ENCODE measurements at places on chromosomes 16 and 17.

DNA sequence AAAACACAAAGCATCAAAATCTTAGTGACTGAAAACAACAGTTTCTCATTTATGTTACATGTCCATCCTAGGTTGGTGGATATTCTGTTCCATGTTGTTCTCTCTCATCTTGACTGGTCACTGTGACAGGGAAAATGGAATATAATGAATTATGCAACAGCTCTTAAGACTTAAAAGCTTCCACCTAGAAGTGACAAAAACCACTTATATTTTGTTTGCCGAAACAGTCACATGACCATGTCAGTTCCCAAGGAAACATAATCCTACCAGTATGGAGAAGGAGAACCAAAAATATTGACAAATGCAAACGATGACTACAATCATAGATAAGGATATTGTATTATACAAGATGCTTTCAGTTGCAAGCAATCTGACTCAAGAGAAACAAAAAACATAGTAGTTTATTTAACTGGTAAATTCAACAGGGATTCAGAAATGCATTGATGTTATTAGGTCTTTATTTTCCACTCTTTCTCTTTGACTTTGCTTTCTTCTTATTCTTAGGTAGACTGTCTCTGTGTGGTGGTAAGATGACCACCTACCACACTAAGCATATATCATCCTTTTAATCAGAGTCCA, 103.8 kb downstream of the SSH2 start:
- DNase-seq: no peak

DNA sequence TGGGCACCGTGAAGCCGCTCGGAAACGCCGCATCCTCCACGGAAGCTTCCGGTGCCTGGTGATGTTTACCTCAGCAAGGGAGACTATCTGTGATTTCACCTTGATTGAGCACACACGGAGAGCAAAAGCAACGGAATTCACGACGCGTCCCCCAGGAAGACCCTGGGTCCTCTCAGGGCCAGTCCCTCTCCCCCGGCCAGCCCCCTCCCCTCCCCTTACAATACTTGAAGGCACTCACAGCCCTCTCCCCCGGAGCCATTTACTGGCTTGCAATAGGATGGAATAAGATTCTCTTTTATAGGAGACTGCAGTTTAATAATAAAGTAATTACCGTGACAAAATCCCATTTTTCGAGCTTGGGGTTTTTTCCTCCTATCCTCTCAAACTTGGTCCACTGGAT, 104.7 kb downstream of the ENGASE start:
- no peak for DNase-seq

GRCh38 chr16:70615945-70616344, 30.4 kb upstream of the IL34 start:
- no peak for DNase-seq

- no peak for DNase-seq
These were observed 231.1 kb downstream of the CDH13 start for GRCh38 chr16:82857693-82858365.

DNA sequence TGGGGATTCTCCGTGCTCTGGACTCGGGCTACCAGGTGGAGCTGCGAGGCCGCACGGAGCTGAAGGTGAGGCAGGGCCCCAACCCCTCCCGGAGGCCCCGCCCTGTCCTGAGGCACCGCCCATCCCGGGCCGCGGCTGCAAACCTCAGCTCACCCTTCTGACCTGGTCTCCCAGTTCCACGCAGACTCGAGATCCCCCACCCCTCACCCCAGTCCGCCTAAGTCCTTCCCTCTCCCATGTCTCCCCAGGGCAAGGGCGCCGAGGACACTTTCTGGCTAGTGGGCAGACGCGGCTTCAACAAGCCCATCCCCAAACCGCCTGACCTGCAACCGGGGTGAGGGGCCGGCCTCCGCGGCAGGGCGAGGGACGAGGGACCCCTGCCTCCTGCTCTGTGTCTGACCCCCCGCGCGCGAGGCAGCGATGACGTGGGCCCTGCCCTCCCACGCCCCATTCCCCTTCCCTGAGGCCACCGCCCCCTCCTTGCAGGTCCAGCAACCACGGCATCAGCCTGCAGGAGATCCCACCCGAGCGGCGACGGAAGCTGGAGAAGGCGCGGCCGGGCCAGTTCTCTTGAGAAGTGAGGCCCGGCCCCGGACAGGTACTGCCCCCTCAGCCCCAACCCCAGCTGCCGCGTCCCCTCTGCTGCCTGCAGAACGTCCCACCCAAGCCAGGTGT, 13.7 kb downstream of the GUCY2D start:
- peak; percentile 54 for DNase-seq

GRCh38 chr16:8929086-8929748, 34.5 kb downstream of the USP7 start:
- no peak for DNase-seq

- DNase-seq: no peak
These were observed 181.6 kb upstream of the CACNG3 start for GRCh38 chr16:24074574-24074973.

DNA sequence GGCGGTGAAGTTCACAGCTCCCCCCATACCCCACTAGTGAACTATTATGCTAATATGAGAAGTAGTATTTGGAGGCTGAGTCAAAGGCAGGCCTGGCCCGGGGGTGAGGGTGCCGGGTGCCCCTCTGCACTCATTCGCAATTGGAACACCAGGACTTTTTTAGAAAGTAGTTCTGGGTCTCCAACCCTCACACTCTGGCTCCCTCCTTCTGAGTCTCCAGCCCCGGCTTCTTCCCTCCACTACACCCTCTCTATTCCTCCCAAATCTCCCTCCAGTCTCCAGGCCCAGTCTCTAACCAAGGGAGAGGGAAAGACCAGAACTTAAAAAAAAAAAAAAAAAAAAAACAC, 11.3 kb upstream of the HOXB2 start:
- DNase-seq: no peak

- no peak for DNase-seq
These were observed 49.9 kb downstream of the TMEM235 start for GRCh38 chr17:78281249-78281845.

DNA sequence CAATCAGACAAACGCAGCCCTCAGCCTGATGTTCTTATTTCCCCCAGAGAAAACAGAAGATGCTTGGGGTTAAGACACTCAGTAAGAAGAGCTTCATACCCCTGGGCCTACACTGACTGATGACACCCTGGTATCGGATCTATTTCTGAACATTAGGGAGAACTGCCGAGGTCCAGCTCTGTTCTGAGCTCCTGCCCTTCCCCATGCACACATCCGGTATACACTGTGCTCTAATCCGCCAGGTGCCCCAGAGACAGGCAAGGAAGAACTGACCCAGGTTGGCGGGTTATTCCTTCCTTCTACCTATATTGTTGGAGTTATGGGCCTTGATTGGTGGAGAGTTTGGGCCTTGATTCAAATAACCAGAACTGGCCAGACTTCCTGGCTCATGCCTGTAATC, 58.0 kb upstream of the TEKT3 start:
- DNase-seq: no peak
